ENCODE measurements at places on chromosomes 4 and X.
A peak's percentile ranks its signal among the peaks of the same experiment; 100 is the strongest.

DNA sequence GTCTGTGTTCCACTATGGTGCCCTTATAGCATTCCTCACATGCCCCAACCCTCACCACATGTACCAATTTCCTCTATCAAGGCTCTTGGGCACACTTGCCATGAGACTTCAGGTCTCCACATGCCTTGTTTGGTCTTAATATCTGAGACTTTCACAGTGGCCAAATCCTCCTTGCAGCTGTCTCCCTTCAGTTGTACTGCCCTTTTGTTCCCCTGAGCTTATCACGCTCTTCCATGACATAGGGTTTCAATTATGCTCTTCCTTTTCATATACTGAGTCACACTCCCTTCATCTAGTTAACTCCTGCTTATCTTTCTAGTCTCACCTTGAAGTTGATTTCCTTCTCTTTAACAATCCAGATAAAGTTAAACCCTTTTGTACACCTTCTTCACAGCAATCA, 212.9 kb downstream of the PDHA2 start:
- DNase-seq, result no peak

- no peak for DNase-seq
Observed at GRCh38 chr4:48483006-48483776, at the start of gene SLC10A4. Gene SLC10A4, plus strand, starts transcription at chr4:48483343. Its CDS starts 219 bp downstream, at chr4:48483562.

GRCh38 chrX:41085878-41086626, 807 bp downstream of the USP9X start:
- DNase-seq, result no peak

GRCh38 chr4:74244049-74244448, 64.2 kb upstream of the EPGN start:
- DNase-seq, result no peak

- DNase-seq, result no peak
Observed at GRCh38 chr4:78659264-78659663, 107.7 kb downstream of the ANXA3 start.

- DNase-seq, result no peak
Observed at GRCh38 chr4:5422195-5422594, 286.2 kb downstream of the EVC2 start.

DNA sequence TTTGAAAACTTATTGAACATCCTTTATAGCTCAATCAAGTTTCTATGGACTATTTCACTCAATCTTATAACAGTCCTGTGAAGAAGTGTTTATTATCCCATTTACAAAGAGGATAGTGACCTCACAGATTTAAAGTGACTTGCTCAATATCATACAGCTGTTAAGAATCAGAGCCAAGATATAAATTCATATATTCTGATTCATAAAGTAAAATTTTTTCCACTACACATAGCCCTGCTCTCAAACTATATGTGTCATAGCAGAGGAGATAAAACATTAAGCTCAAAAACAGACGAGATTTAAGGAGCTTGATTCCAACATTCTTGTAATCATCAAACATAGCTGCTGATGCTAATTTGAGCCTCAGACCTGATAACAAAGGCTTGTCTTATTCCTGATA, 226.8 kb downstream of the CAMK2D start:
- peak; percentile 43 for DNase-seq

- no peak for DNase-seq
Observed at GRCh38 chr4:40363945-40364344, 28.8 kb downstream of the CHRNA9 start.

- no peak for DNase-seq
Observed at GRCh38 chrX:149877157-149877556, 3.8 kb upstream of the MAGEA8 start.

GRCh38 chr4:80011636-80012236, 61.3 kb downstream of the ANTXR2 start:
- DNase-seq, result peak; percentile 36

DNA sequence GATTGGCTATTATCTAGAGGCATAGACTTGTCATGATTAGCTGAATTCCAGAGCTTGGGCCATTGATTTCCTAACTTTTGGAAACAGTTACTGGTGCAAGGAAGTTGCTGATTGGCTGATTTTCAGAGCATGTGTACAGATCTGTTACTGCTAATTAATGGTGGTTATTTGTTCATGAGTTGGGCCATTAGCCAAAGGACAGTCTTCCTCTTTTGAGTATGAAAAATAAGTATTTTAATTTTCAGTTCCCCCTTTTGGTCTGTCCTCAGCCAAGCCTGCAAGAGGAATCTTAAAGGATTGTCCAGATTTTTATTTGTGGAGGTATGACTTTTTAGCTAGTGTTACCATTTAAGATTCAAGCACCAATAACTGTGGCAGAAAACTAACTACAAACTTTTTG, 7.0 kb upstream of the DSPP start:
- no peak for DNase-seq

GRCh38 chr4:121685257-121685656, 11.5 kb downstream of the ANXA5 start:
- no peak for DNase-seq

DNA sequence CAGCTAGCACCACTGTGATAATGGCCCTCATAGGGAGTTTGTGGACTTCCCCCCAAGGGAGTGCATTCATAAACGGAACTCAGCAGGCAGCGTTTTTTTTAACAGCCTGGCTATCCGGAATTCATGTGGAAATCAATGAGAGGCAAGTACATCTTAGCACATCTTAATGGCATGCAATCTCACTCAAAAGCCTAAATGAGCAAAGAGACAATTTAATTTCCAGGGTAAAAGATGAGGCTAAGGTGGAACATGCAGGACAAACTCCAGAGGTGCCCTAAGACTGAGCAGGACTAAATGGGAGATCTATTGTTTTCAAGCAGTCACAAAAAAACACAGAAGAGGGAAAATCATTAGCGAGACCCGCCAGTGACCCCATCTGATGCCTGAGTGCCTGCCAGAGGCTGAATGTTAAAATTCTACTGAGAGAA, 243.5 kb upstream of the KCNIP4 start:
- DNase-seq, result no peak

GRCh38 chr4:34412911-34413310, 1831.4 kb downstream of the ARAP2 start:
- DNase-seq, result no peak

DNA sequence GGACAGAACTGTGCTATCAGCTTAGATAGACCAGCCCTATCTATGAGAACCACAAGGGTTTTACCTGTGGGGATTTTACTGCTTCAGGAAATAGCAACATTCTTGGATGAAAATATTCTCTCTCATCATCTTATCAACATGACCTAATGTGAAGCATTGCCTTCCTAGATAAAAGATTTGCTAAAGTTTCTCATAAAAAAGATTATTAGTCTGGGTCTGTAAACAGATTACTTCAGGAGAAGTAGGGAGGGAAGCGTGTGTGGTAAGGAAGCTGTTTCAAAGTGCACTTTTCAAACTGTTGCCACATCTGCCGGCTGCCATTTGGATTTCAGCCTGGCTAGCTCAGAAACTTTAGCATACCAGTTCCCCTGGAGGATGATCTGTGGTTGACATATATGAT, at the start of gene NOX1:
Gene NOX1 (minus strand): TSS at position 35 of the 400 bp plus-strand sequence. CDS start 220 bp downstream, outside the sequence.
- DNase-seq, result no peak

DNA sequence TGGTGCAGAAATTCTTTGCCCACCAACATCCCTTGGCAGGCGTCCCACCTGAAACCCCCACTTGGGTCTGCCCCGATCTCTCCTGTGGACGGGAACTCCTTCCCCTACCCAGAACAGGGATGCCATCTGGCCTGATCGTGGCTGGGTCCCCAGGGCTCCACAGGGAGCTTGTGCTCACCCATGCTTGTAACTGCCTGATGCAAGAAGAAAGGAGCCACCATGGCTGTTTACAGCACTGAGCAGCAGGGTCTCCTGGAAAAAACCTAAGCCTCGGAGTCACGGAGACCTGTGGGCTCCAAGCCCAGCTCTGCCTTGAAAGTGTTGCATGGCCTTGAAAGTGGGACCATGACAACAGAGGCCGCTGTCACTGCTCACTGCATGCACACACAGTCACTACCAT, 101.5 kb upstream of the AFAP1 start:
- DNase-seq, result no peak

GRCh38 chrX:37834937-37835336, 12.4 kb downstream of the DYNLT3 start:
- no peak for DNase-seq

GRCh38 chr4:94595880-94596483, 144.2 kb downstream of the PDLIM5 start:
- peak; percentile 11 for DNase-seq

GRCh38 chr4:86048426-86048825, 311.4 kb downstream of the MAPK10 start:
- DNase-seq, result no peak

DNA sequence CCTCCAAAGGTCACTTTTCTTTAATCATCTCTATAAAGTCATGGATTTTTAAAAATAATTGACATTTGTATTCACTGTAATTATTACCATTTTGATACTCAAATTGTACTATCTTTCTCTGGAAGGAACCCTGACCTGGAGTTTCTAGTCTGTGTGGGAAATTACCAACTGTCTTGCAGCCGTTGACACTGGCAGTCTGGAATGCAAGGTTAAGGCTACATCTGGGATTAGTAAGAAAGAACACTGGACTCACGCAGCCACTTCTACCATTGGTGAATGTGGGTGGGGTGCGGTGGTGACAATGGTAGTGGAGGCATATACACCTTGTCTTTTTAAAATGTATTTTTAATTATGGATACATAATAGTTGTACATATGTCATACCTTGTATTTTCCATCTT, 40.9 kb downstream of the EGF start:
- no peak for DNase-seq

DNA sequence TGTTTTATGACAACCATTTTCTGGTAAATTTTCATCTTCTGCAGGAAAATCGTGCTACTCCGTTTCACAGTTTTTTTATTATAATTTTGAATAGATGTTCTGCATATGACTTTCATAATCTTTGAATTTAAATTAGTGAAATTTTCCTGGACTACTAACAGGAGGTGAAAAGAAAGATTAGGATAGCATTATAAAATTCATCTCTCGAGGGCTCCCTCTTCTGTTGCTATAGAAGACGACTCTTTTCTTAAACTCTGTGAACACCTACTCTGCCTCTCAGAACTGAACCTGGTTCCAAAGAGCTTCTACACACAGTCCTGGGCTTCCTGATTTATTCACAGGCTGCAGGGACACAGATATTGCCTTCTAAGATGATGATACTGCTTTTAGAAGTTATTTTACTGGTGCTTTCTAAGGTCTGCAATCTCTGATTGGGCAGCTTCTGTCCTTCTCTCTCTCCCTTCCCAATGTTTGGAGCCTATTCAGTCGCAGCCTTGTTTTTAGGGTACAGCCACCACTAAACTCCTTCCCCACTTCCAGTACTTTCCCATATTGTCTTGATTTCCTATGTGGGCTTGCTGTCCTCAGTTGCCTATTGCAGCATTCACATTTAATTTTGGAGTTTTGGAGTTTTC, 10.1 kb upstream of the SAP30 start:
- no peak for DNase-seq

- no peak for DNase-seq
Observed at GRCh38 chrX:74923942-74924448, 1.3 kb downstream of the NEXMIF start.

DNA sequence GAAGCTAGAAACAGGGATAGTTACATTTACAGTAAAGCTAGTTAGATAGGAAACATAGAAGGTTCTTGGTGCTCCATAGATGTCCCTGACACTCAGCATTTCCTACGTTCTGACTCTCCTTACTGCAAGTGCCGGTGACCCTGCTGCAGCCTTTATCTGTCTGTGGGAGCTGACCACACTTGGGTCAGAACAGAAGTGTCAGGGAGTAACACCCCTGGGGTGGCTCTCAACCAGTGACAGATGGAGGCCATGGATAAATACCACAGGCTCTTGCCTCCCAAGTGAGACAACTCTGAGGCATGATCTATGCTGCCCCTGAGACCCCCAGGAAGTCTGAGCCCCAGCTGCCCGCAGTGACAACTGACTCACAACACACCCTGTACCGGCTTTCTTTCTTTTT, 69.8 kb downstream of the ANXA3 start:
- DNase-seq, result no peak

GRCh38 chr4:27318740-27319139, 458.1 kb downstream of the STIM2 start:
- no peak for DNase-seq

DNA sequence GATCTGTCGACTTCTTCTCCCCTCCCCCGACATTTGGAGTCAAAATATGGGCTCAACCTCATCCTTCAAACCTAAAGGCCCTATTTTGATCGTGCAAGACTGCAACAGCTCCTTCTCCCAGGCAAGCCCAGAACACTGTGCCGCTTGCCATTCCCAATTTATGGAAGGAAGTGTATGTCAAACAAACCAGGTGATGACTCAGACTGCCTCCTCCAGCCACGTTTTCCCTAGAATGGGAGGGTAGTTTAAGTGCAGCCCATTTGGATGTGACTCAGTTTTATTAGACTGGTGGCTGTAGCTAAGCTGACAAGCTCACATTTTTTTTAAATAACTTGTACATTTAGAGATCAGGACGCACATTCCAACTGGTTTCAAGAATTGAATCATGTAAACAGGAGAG, 570.4 kb upstream of the DIPK2B start:
- DNase-seq, result peak; percentile 88
